Activated T-helper 1 cell treated with anti-CD3 and anti-CD28 coated beads, Interleukin-2, amount 50 U/mL, for 16 hours (primary cell): ENCODE measurements at places on chromosomes 3 and 15.

GRCh38 chr3:120145542-120146285, 51.5 kb upstream of the GSK3B start:
- no peak for DNase-seq

DNA sequence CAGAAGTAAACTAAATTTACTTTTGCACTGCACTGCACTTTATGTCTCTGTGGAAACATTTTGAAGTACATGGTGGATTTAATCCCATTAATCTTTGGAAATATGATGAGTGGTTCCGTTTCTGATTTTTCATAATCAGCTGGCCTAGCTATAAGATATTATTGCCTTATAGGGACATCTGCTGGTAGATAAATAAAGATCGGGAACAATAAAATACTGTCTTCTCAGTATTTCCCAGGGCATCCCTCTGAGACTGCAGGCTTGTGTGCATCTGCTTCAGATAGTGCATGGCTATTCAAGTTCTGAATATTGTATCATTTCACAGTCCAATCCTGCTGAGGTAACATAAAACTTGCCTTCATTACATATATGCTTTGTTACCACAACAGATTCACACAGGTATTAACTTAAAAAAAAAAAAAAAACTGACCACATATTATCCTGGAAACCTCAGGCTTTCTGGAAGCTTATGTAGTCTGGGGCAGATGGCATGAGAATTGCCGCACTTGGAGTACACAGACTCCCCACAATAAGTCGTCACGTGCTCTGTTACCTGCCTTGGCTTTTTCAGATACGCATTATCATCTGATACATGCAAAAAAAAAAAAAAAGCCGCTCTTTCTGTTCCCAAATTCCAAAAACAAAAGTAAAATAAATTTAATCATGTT, 330.8 kb upstream of the AGTR1 start:
- no peak for DNase-seq

- no peak for DNase-seq
Observed at GRCh38 chr3:99388780-99389179, 249.6 kb upstream of the COL8A1 start.

- no peak for DNase-seq
Observed at GRCh38 chr15:59243622-59244021, 37.0 kb downstream of the LDHAL6B start.

DNA sequence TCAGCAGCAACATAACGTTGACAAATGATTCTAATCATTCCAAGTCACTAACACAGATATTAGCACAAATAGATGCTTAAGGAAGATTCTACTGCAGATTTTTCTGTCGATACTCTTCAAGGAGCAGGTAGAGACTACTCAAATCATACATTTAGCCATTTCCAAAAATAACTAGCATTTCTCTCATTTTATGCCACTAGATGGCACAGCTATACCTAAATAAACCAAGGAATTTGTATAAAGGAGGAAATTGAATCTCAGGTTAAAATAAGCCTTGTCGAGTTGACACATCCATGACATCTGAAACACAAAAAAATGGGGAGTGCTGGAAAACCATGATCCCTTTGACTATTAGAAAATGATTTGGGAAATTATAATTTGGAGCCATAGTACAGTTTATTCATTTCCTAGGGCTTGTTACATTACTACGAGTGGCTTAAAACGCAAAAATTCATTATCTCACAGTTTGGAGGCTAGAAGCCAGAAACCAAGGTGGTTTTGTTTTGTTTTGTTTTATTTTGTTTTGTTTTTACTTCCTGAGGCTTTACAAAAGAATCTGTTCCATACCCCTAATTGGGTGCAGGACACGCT, 59.5 kb upstream of the STRIT1 start:
- no peak for DNase-seq
